Left lobe of liver (tissue), 2 donors: ENCODE measurements at places on chromosomes 11 and 22.

DNA sequence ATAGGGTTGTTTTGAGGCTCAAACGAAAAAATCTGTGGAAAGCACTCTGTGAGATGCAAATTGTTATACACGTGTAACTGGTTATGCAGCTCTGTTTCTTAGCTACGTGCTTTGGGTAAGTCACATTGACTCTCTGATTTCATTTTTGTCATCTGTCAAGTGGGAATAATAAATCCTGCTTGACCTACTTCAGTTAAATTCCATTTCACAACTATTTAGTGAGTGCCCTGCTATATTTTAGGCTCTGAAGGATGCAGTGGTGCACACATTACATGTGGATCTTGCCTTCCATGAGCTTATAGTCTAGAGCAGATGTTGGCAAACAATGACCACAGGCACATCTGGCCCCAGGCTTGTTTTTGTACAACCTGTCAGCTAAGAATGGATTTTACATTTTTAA, 133.6 kb upstream of the PLET1 start:
- DNase-seq: no peak

- DNase-seq: peak; percentile 41
These were observed 59.6 kb downstream of the LRRC32 start for GRCh38 chr11:76610871-76611475.

- DNase-seq: no peak
These were observed 12.0 kb downstream of the ST14 start for GRCh38 chr11:130171534-130171933.

DNA sequence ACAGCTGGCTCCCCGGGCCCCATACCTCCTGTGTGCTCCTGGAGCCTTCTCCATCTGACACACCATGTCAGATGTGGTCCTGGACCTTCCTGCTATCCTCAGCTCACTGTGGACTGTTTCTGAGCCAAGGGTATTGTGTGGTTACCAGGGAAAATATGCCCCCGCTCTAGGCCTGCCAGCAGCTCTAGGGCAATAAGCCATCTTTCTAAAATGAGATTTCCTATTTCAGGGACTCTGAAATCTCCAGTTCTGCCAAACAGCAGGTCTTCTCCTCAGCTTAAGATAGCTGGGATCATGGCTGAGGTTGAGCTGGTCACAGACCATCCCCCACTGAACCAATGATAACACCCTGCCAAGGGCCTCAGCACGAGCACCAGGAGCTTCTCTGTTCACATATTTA, 227.6 kb downstream of the ST3GAL4 start:
- DNase-seq: no peak

GRCh38 chr11:109043315-109043714, 378.4 kb downstream of the DDX10 start:
- no peak for DNase-seq

DNA sequence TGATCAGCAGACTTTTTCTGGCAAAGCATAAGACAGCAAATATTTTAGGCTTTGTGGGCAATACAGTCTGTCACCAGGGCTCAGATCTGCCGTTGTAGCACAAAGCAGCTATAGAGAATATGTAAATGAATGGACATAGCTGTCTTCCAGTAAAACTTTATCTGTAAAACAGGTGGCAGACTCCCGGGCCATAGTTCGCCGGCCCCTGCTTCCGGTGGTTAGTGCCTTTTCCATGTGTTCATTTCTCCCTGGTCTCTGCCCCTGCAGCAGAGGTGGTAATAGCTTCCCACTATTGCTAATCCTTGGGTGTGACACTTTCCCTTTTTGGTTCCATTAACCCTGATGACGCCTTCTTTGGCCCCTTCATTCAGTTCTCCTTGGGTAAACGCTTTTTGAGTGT, 93.7 kb upstream of the LDLRAD3 start:
- no peak for DNase-seq

DNA sequence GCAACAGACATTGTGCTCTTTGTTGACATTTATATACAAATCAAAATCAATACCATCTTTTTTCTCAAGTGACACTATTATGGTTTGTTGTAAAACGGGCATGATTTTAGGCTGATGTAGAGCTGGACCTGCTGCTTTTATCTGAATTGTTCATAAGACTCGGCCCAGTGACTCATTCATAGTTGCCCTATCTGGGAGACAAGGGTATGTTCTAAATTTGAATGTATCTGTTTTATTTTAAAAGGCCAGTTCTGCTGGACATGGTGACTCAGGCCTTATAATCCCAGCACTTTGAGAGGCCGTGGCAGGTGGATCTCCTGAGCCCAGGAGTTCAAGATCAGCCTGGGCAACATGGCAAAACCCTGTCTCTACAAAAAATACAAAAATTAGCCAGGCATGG, 39.3 kb downstream of the CEP295 start:
- DNase-seq: no peak

- DNase-seq: no peak
These were observed 12.2 kb upstream of the CDC42BPG start for GRCh38 chr11:64856382-64857227.

DNA sequence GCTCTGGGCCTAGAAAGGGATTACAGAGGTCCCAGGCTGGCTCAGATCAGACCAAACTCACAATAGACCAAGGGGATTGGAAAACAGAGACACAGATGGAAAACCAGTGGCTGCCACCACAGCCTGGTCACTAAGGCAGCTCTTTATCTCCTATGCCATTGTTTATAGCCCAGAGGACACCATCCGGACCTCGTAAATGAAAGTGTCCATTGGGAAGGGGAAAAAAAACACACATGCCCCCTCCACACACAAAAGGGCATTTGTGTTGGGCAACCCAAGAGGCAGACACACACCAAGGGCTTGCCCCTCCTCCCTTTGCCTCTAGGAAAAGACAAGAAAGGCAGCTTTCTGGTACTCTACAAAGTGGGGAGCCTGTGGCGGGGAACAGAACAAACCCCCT, 85.9 kb downstream of the GAB2 start:
- no peak for DNase-seq

DNA sequence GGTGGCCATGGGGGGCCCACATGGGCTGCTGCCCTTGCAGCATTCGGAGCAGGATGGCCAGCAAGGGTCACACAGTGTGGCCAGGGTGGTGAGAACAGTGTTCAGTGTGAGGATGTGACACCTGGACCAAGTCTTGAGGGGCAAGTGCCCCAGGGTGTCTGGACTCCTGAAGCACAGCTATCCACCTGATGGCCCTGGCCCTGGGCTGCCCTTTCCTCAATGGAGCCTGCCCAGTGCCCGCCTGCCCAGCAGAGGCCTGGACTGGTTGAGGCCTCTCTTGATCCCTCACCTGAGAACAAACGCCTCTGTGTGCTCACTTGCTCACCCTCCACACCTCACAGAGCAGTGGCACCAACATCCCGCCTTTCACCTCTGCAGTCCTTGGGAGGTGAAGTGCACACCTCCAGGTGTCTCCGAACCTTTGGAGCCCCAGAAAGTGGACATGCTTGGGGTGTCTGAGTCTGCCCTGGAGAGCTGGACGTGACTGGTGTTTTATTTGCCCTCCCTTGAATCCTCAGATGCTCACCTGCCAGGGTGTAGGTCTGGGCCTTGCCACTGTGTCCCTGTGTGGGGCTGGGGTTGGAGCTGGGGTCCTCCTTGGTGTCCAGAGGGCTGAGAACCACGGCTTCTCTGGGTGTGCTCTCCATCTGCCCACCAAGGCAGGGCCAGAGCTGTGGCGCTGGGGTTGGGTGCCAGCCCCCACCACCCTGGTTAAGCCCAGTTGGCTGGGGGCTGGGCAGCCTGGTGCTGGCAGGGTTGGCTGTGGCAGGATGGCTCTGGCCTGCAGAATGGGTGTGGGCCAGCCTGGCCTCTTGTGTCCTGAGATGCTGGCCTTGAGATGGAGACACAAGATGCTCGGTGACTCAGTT, 3.8 kb upstream of the MUC2 start:
- DNase-seq: no peak

DNA sequence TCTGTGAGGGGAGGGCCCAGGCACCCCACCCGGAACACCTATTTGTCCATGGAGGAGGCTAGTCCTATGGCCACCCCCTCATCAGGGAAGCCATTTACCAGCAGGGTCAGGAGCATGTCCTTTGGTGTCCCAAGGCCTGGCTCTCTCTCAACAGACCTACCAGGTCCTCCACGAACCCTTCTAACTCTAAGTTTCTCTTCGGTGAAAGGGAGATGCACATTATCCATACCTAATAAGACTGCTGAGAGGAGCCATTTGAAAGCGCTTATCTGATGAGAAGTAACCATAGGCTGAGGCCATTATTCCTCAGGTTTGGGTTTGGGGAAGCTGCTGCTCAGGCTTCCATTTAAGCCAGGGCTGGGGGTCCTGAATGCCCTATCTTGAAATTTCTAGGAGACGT, 9.2 kb upstream of the TOP3B start:
- no peak for DNase-seq

DNA sequence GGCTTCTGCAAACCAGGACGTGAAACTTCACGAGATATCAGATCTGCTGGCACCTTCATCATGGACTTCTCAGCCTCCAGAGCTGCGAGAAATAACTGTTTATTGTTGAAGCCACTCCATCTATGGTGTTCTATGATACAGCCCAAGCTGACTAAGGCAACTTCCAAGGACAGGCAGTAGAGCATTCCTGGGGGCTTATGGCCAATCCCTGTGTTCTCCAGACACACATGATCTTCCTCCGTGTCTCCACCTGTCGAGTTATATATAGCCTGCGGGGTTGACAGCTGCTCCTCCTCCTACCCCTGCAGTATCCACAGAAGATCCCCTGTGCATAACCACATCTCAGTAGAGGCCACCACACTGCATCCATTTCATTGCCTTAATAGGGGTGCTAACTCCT, 11.0 kb downstream of the TP53AIP1 start:
- no peak for DNase-seq

GRCh38 chr11:63564056-63564774, 1.0 kb upstream of the PLAAT2 start:
- no peak for DNase-seq

DNA sequence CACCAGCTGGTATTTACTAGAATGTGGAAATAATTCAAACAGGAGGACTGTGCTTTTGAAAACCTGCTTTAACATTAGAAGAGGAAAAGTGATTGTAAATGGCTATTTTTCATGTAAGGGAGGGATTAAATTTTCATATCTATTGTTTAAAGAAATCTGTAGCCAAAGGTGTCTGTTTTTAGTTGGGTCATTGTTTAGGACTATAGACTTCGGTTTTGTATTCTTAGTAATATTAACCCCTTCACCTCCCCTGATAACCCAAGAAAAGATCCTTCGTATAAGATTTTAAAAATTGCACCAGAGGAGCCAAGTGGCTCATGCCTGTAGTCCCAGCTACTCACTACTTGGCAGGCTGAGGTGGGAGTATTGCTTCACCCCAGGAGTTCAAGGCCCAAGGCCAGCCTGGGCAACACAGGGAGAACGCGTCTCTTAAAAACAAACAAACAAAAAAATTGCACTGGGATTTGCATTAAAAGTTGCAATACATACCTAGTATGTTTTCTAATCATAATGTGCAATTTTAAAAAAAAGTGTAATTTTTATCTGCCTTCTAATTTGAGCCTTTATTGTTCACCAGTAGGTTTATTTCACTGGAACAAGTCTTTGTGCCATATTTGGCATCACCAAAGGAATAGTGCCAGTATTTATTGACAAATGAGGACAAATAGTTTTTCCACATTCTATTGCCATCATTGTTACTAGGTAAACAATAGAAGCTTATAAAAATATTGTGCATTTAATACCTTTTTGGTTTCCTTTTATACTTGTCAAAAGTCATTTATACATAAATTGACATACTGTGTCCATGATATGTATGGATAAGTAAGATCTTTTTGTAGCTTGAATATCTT, 34.3 kb downstream of the MTMR3 start:
- DNase-seq: peak; percentile 86

GRCh38 chr11:59261150-59261549, 48.4 kb upstream of the MPEG1 start:
- DNase-seq: no peak

- DNase-seq: no peak
These were observed 272.9 kb downstream of the SWAP70 start for GRCh38 chr11:9936754-9937153.

GRCh38 chr22:35102663-35103062, 36.7 kb downstream of the ISX start:
- no peak for DNase-seq

- DNase-seq: no peak
These were observed 5.2 kb downstream of the SLC15A3 start for GRCh38 chr11:60946601-60947264.

GRCh38 chr11:64998141-64998540, 1.4 kb upstream of the BATF2 start:
- no peak for DNase-seq

DNA sequence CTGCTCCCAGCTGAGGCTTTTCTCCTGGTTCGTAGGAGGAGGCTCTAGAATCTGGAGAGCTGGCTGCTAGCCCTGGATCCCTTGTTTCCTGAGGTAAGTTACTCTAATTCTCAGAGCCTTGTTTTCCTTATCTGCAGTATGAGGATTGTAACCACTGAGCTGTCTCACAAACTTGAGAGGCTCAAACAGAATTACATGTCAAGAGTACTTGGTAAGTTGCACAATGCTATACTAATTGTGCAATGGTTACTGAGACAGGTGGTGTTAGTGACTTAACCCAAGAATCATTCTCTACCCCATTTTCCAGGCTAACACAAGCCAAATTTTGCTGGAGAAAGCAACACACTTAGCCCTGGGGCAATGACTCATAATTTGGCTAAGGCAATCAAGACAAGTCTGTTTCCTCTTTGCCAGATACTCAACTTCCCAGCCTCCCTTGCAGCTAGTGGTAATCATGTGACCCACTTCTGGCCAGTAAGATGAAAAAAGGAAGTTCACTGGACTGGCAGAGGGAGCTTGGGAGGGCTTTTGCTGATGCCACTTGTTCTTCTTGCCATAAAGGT, 348.0 kb downstream of the TENM4 start:
- DNase-seq: no peak

DNA sequence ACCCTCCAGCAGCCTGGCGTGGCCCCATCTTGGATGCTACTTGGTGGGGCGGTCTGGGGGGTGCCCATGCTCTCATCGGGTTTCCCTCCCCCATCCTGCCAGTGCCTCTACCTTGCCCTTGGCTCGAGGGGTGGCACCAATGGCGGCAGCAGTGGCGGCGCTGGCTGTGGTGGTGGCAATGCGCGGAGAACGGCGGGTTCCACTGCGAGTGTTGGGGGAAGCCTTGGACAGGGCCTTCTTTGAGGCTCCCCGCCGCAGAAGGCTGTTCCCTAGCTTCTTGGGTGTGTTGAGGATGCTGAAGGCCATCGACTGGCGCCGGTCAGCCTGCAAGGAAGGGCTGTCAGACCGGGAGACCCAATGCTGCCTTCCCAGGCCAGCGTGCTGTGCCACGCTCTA, 5.1 kb downstream of the IL18BP start:
- no peak for DNase-seq

DNA sequence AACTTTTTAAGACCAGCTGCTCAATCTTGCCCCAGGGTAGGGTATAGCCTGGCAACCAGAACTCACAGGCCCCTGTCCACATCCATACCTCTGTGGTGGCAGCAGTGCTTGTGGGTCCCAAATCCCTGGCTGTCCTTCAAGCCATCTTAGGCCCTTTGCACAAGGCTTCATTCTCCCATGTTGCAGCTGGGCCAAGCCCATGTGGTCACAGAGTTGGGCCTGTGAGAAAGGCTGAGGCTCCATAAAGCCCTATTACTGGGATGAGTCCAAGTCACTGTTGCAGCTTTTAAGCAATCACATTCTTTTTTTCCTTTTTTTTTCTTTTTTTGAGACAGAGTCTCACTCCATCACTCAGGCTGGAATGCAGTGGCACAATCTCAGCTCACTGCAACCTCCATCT, 47.9 kb upstream of the SLC25A1 start:
- no peak for DNase-seq
